ENCODE measurements at places on chromosomes 1 and 21. TPM values are rescaled to one million over a fixed set of nuclear protein-coding genes. Genes with fewer than 3 reads are reported as not detected.
A peak's percentile ranks its signal among the peaks of the same experiment; 100 is the strongest.

Gene ZNF436
- total RNA-seq = 13.9 TPM

Gene TMPRSS15
- not detected for total RNA-seq

Gene NBPF4
- total RNA-seq = 0.37 TPM

Gene SPRR1B
- total RNA-seq = not detected

Gene CRYAA
- total RNA-seq = not detected

DNA sequence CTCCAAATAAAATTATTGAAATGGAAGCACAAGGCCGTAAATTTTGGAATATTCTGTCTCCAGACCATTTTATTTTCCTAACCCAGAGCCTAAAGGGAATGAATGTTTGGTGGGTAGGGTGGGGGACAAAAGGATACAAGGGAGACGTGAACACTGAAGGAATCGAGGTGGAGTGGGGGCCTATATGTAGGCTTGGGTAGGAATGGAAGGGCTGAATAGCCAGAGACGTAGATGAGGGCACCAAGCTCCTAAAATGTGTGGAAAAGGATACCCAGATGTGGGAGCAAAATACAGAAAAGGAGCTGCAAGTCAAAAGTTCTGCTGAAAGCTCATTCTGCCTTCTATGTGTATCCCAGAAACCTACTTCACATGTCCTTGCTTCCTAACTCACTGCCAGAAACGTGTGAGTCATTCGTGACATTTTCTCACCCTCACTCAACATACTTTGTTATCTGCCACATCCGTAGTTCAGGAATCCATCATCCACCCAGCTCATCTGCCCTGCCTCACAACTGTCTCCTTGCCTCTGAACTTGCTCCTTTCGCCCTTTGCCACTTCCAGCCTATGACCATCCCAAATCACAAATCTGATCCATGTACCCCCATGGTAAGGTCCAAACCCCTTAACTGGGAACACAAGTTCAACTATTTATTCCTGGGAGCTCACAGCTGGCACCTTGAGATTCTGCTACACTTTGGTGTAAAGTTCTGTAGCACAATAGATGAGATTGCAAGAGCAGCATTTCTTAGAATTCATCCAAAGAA is 84.1 kb upstream of the PRDX6 start:
- no peaks in the 10 kb centered on the region for H3K4me1 ChIP-seq
- DNase-seq = no peak
- no peak overlapping the region for H3K4me3 ChIP-seq

GRCh38 chr1:24199291-24199900 is 12.3 kb upstream of the IFNLR1 start:
- H3K4me1 ChIP-seq = peaks cover 8% of the 10 kb centered on the region
- no peaks in the 10 kb centered on the region for H3K36me3 ChIP-seq
- no peak overlapping the region for H3K4me3 ChIP-seq
- DNase-seq = peak; percentile 66
- H3K27ac ChIP-seq = no peak overlapping the region
- H3K27me3 ChIP-seq = no peaks in the 10 kb centered on the region

DNA sequence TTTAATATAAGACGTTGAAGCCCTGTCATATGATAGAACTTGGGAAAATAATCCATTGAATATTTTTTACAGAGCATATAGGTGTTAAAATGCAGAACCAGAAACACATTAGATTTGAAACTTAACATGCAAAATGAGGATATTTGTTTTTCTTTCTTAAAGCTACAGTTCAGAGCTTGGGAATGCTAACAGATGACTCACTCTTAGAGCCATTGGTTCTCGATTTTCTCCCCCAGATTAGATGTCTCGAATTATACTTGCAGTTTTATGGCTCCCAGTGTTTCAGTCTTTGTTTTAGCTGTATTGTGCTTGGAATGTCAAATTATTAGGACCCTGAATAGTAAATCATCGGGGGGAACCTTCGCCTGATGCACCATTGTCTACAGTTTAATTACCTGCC is 575.7 kb upstream of the ZP4 start:
- no peak for DNase-seq
- H3K4me1 ChIP-seq = no peaks in the 10 kb centered on the region
- no peaks in the 10 kb centered on the region for H3K36me3 ChIP-seq
- H3K27ac ChIP-seq = no peak overlapping the region
- no peaks in the 10 kb centered on the region for H3K27me3 ChIP-seq

DNA sequence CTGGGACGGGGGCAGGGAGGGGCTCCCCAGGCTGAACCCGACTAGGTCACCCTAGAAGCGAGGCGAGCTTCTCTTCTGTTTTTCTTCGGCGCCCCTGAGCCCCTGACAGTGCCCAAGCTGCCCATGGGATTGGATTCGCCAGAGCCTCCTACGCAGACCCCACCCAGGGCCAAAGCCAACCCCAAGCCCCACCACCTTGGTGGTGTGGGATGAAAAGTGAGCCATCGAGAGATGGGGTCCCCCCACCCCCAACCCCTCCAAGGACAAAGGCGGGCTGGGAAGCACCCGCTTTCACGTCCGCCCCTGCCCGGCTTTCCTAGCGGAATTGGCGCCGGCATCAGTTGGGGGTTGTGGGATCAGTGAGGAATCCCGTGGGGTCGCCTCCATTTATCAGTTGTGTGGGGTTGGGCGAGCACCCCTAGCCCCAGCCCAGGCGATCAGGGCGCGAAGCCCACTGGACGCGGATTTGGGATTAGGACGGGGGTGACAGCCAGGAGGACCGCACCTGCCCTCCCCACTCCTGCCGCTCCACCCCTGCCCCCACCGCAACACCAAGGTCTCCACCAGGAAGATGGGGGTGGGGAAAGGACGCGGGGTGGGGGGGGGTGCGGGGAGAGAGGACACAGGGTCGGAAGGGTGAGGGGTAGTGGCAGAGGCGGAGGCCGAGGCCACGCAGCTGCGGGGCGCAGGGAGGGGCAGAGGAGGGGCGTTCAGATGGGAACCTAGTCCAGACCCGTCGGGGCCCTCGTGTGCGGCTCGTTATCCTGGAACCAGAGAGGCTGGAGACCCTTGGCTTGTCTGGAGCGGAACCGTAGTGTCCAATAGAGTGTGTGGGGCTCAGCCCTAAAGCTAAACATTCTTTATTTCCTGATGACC is 4.4 kb downstream of the TSPEAR start:
- no peak overlapping the region for H3K4me3 ChIP-seq
- no peak overlapping the region for H3K27ac ChIP-seq
- H3K36me3 ChIP-seq = no peaks in the 10 kb centered on the region
- H3K27me3 ChIP-seq = peaks cover 62% of the 10 kb centered on the region
- H3K4me1 ChIP-seq = no peaks in the 10 kb centered on the region

- H3K4me3 ChIP-seq = no peak overlapping the region
- H3K4me1 ChIP-seq = peaks cover 9% of the 10 kb centered on the region
- no peak overlapping the region for H3K27ac ChIP-seq
- H3K27me3 ChIP-seq = peaks cover 20% of the 10 kb centered on the region
- peak; percentile 77 for DNase-seq
Observed at GRCh38 chr1:6445062-6445763, 20.6 kb downstream of the ESPN start.

DNA sequence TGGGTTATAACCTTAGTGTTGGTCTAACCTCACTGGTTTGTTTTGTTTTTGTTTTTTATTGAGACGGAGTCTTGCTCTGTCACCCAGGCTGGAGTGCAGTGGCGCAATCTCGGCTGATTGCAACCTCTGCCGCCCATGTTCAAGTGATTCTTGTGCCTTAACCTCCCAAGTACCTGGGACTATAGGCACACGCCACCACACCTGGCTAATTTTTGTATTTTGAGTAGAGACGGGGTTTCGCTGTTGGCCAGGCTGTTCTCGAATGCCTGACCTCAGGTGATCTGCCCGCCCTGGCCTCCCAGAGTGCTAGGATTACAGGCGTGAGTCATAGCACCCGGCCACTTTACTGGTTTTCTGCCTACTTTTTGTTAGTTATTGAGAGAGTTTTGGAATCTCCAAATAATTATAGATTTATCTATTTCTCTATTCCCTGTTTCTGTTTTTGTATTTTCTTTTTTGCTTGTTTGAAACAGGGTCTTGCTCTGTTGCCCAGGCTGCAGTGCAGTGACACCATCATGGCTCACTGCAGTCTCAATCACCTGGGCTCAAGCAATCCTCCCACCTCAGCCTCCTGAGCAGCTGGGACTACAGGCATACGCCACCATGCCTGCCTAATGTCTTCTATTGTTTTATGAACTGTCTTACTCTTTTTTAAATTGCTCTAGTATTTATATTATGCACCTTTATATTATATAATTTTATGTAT is 21.4 kb downstream of the SMG7 start:
- H3K27ac ChIP-seq = no peak overlapping the region
- H3K4me3 ChIP-seq = no peak overlapping the region
- H3K4me1 ChIP-seq = peaks cover 4% of the 10 kb centered on the region

GRCh38 chr21:41966041-41966833 is 12.4 kb upstream of the C2CD2 start:
- H3K27me3 ChIP-seq = no peaks in the 10 kb centered on the region
- no peak overlapping the region for H3K27ac ChIP-seq
- no peaks in the 10 kb centered on the region for H3K4me1 ChIP-seq
- peak; percentile 6 for DNase-seq
- no peaks in the 10 kb centered on the region for H3K36me3 ChIP-seq

GRCh38 chr1:1124508-1124785 is 8.6 kb upstream of the C1orf159 start:
- no peaks in the 10 kb centered on the region for H3K27me3 ChIP-seq
- H3K4me3 ChIP-seq = no peak overlapping the region
- no peaks in the 10 kb centered on the region for H3K36me3 ChIP-seq

DNA sequence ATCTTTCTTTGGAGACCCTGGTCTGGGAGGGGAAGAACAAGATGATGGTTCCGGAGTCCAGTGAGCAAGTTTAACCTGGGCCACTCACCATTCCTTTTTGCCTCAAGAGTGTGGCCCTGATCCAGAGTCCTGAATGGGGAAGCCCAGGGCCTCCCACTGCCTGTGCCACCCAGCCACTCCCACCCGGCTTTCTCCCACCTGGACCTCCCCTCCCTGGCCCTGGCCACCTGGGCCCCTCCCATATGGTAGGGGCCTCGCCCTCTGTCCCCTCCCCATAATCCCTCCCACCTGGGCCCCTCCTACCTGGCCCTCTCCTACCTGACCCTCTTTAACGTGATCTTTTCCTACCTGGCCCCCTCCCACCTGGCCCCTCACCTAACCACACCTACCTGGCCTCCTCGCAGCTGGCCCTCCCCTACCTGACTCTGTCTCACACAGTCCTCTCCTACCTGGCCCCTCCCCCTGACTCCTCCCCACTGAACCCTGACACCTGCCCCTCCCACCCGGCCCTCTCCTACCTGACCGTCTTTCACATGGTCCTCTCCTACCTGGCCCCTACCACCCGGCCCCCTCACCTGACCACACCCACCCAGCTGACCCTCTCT is 220.7 kb upstream of the VAMP3 start:
- no peaks in the 10 kb centered on the region for H3K36me3 ChIP-seq
- peak; percentile 68 for DNase-seq
- H3K4me1 ChIP-seq = no peaks in the 10 kb centered on the region
- no peak overlapping the region for H3K4me3 ChIP-seq
- no peaks in the 10 kb centered on the region for H3K27me3 ChIP-seq

DNA sequence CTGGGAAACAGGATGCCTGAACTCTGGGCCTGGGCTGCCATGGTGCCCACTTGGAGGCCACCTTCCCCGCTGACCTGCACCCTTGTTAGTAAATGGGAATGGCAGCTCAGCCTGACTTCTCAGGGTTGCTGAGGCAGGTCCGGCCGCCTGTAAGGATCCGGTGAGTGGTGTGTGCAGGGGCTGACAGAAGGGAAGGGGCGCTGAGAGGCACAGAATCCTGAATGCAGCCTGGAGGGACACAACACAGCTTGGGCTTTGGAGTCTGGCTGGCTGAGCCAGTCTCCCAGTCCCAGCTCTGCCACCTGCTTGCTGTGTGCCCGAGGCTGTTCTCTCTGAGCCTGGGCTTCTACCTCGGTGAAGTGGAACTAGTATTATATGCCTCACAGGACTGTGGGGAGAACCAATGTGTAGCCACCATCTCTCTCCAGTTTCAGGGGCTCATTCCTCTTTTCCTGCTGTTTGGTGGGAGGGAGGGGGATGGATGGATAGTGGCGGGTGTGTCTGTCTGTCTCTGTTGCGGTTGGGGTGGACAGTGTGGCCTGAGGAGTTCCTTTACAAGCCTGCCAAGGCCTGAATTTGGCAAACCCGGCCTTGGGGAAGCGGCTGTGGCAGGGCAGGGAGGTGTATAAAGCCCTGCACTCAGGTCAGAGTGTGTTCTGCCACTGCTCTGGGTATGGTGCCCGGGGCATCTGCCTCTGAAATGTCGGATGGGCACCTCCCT is 18.0 kb downstream of the ADORA1 start:
- no peak overlapping the region for H3K4me3 ChIP-seq
- H3K4me1 ChIP-seq = no peaks in the 10 kb centered on the region
- no peaks in the 10 kb centered on the region for H3K36me3 ChIP-seq
- no peak overlapping the region for H3K27ac ChIP-seq
- no peaks in the 10 kb centered on the region for H3K27me3 ChIP-seq
- no peak for DNase-seq

All from colonic mucosa (tissue), 4 donors.